ENCODE measurements at places on chromosomes 16 and 17.

GRCh38 chr17:6670999-6671398, 19.4 kb downstream of the C17orf100 start:
- DNase-seq: no peak

DNA sequence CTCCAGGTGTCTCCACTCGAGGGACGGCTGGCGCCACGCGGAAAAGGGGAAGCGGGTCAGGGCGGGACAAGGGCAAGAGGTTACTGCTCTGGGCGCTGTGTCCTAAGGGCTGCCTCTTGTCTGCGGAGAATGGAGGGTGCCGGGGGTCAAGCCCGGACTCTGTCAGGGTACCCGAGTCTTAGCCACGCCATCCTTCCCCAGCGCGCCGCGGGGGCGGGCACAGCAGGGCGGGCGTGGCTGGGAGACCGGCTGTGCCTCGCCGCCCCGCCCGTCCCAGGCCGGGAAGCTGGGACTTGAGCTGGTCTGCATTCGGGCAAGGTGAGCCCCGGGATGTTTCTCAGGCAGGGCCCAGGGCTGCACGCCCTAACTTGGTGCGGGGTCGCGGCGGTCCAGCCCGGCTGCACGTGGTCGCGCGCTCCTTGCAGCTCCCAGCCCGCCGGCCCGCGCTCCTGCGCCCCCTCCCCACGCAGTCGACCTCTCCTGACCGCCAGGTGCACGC, 6.2 kb upstream of the ACTG1 start:
- no peak for DNase-seq

DNA sequence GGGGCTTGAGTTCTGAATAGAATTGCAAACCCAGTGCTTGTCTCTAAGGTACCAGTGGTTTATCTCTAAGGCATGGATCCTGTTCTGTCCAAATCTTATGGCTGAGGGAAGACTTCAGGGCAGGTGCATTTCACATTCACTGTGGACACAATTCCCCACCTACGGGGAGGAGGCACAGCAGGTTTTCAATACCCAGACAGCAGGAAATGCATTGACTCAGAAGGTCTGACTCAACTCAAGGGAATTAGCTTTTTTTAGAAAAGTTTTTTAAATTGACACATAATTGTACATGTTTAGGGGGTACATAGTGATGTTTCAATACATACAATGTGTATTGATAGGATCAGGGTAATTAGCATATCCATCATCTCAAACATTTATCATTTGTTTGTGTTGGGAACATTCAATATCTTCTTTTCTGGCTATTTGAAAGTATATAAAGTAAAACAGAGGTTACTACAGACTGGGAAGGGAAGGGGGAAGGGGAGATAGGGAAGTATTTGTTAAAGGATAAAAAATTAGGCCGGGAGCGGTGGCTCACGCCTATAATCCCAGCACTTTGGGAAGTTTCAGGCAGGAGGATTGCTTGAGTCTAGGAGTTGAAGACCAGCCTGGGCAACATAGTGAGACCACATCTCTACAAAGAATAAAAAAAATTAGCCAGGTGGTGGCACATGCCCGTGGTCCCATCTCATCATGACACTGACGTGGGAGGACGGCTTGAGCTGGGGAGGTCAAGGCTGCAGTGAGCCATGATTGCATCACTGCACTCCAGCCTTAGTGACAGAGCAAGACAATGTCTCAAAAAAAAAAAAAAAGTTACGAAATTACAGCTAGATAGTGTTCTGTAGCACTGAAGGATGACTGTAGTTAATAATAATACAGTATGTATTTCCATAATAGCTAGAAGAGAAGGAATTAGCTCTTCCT, 54.9 kb downstream of the RGS9 start:
- no peak for DNase-seq

- DNase-seq: no peak
Measured at GRCh38 chr17:51231999-51232398, 27.9 kb downstream of the MBTD1 start.

DNA sequence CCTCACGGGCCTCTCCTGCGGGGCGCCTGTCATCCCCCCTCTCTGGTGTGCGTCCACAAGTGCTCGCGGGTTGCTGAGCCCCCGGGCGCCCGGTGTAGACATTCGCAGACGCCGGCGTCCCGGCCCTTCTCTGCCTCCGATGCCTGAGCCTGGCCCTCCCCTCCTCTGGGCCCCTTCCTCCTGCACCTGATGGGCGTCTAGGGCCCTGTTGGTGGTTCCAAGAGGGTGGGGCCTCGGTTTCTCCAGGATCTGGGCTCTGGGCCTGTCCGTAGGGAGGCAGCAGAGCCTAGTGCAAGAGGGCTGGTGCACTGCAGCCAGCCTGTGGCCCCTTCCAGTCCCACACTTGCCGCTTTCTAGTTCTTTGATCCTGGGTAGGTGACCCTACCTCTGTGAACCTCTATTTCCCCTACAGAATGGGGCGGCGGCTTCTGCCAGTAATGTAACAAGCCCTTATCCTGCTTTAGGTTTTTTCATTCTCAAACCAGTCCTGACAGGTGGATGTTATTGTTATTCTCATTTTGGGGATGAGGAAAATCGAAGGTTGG, 623 bp downstream of the E4F1 start:
- DNase-seq: peak; percentile 75

- DNase-seq: no peak
Measured at GRCh38 chr17:40517286-40517662, 15.9 kb upstream of the TNS4 start.

GRCh38 chr16:75616521-75617010, 6.5 kb downstream of the ADAT1 start:
- DNase-seq: no peak

DNA sequence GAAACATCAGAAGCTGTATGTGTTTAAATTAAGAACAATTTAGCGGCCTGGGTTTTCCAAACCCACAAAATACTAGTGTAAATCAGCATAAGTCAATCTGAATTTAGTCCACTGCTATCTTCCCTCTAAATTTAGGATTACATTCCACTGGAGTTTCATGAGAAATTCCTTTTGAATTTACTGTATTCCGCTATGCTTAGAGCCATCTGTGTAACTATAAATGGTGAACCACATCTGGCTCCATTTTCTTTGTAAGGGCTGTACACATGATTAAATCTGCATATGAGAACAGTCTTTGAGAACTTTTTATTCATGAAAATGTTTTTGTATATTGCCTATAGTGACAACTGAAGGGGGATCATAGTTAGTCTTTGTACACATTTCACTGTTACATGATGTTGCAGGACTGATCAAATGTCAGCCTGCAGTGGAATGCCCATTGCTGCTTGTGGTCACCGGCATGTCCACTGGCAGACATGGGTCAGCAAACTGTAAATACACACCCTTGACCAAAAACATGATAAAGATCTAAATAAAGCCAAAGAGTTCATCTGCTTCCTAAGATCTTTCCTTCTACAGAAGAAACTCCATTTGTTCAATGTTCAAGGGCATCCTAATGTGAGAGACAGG, 36.8 kb downstream of the RPGRIP1L start:
- no peak for DNase-seq

DNA sequence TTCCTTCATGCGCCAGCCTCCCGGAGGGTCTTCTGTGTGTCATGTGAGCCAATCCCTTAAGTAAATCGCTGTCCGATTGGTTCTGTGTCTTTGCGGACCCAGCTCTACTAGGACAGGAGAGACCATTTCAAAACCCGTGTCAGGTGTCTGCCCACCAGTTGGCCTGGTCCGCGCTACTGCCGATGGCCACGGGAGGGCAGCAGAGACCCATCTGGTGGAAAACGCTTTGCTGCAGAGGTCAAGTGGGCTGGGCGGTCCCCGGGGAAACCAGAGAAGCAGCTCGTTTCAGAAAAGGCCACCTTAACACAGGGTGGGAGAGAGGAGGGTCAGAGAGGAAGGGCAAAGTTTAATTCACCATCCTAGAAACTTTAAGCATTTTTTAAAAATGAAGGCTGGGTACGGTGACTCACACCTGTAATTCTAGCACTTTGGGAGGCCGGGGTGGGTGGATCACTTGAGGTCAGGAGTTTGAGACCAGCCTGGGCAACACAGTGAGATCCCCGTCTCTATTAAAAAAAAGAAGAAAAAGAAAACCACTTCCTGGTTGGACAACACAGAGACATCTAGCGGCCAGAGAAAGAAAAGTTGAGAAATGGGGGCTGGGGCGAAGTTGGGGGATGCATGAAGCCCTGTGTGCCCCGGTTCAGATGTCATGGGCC, 2.8 kb upstream of the CIBAR2 start:
- DNase-seq: peak; percentile 87

- DNase-seq: no peak
Measured at GRCh38 chr17:1169221-1169928, 10.4 kb downstream of the ABR start.

GRCh38 chr17:46847204-46848191, 3.9 kb upstream of the WNT9B start:
- no peak for DNase-seq

- DNase-seq: no peak
Measured at GRCh38 chr16:89041571-89042481, 51.8 kb upstream of the ACSF3 start.

DNA sequence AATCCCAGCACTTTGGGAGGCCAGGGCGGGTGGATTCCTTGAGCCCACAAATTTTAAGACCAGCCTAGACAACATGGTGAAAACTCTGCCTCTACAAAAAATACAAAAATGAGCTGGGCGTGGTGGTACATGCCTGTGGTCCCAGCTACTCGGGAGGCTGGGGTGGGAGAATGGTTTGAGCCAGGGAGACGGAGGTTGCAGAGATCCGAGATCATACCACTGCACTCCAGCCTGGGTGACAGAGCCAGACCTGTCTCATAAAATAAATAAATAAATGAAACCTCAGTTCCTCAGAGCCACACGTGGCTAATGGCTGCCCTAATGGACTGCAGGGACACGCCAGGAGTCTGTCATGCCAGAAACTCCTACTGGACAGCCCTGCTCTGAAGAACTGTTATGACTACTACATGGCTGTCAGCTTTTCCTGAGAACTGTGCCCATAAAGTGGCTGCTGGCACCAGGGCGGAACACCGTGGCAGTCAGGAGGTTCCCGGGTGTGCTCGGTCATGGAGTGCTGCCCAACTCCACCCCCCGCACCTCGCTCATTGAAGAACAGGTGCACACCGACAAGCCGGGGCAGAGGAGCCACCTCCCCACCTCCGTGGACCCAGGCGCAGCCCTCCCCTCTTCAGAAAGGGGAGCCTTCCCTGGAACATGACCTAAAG, 4.3 kb downstream of the TMEM11 start:
- DNase-seq: no peak

DNA sequence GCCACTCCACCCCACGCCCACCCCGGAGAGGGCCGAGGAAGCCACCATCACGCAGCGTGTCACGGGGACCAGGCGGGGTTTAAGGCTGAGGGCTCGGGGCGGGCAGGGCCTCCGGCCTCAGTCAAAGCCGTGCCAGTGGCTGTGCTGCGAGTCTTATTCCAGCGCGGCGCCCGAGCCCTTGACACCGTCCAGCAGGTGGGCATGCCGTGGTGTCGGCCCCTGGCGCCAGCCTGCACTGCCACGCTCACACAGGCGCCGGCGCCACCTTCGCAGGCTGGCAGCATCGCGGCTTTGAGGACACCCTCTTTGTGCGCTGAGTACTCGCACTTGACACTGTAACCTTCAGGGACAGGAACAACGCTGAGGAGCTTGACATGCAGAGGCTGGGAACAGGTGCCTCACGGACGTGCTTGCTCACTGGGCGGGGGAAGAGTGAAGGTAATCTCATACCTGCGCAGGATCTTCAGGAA, 34.0 kb upstream of the ZNF629 start:
- no peak for DNase-seq

- DNase-seq: no peak
Measured at GRCh38 chr17:77375917-77376651, 235.3 kb downstream of the SEC14L1 start.

DNA sequence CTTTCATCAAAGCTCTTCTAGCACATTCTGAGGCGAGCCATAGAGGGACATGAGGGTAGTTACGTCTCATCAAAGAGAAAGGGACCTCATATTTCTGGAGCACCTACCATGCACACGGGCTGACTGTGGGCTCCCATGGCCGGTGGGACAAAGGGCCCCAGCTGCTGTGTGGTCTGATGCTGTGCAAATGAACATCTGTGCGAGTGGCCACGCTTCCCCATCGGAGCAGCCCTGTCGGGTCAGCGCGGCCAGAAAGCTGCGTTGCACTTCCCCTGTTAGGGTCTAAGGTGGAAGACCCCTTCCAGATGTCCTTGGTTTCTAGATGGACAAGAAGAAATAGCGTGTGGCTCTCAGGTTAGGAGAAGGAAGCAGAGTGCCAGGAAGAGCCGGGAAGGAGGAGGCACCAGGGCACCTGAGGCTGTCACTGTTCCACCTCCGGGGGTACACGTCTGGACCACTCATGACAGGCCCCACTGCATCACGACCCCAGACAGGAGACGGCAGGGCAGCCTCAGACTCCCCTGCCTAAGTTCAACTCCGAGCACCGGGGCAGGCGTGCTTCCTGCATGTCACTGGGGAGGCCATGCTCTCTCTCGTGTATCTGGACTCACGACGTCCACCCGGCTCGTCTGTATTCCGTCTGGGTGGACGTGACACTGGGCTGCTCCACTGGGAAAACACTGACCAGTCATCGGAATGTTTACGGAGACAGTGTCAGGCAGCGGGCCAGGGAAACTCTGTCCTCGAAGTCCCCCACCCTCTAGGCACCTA, 8.5 kb upstream of the BAIAP2 start:
- no peak for DNase-seq

DNA sequence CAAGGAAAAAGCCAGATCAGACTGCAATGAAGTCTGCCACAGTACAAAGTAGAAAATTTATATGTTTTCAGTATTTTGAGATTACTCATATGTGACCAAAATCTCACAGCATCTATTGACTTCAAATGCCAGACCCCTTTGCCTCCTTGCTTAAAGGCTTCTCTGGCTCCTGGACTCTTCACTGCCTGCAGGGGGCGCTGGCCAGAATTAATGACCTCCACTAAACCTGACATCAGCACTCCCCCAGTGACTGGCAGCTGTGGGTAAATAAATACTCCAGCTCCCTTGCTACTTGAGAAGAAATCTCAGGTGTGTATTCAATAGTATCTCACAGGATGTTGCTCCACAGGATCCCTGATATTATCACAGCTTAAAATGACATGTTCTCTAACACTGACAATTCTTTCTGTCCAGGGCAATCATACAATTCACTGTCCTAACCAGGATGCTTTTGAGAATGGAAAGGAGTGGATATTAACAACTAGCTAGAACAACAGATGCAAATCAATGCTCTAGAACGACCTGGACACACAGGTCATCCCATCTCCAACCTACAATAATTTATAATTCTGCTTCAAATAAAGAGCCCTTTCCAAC, 4.0 kb downstream of the BECN1 start:
- DNase-seq: peak; percentile 91

DNA sequence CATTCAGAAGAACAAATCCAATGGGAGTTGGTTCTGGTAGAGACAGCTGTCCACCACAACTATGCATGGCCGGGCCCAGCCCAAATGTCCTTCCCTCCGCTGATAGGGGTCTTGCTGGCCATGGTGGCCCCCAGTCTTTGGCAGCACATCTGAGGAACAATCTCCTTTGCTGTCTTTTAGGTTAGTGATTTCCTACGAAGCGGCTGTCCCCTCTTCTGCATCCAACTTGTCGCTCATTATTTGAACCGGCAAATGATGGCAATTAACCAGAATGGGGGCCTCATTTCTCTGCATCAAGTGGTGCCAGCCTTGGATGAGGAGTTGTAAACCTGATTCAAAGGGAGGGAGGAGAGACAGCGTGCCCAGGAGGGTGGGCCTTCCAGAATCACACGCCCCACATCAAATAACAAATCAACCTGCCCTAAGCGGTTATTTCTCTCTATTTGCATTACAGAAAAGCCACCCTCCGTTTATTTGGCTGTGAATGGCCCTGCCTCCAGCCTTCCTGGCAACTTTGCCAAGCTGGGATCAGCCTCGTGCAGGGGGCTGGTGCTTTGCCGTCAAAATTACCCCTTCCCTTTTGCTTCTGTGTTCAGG, 156.5 kb downstream of the RGS9 start:
- no peak for DNase-seq

All from Karpas-422 (cell line).